ENCODE measurements at places on chromosomes 1 and 21. TPM values are rescaled to one million over a fixed set of nuclear protein-coding genes. Genes with fewer than 3 reads are reported as not detected.
A peak's percentile ranks its signal among the peaks of the same experiment; 100 is the strongest.

- no peak for DNase-seq
Measured at GRCh38 chr1:12166834-12167492, at the start of gene TNFRSF1B. Gene TNFRSF1B (plus strand): TSS chr1:12166991. CDS start chr1:12167092, 101 bp downstream.

- DNase-seq = peak; percentile 30
Measured at GRCh38 chr1:213122514-213122929, 71.5 kb downstream of the RPS6KC1 start.

GRCh38 chr1:8497210-8497819 lies 179.4 kb downstream of the SLC45A1 start:
- no peak for DNase-seq

DNA sequence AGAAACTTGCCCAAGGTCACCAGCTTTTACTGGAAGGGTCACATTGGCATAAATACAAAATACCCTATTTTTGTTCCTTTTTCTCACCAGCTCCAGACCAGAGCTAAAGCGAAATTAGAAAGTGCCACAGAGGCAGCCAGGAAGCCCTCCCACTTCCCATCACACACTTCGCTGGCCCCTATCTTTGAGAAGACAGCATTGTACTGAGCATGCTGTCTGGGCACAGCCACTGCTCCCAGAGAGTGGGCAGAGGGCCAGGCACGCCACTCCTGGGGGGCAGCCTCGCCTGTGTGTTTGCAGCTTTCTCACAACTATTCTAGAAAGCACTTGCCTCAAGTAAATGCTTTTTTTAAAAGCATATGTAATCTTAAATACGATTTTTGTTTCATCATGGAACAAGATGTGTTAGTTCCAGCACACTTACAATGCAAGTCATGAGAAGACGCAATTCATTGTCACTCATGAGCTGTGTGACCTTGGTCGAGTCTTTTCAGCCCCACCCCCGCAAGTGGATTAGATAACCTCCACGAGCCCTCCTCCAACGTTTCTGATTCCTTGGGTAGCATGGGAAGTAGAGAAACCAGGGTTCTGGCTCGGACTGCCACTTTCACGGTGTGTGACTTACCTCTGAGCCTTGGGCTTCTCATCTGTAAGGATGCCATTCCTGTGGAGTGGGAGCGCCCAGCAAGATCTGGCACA lies 25.7 kb upstream of the EPHA8 start:
- DNase-seq = no peak

GRCh38 chr1:109499661-109500536 lies 6.0 kb downstream of the CYB561D1 start:
- no peak for DNase-seq

- no peak for DNase-seq
Measured at GRCh38 chr1:29811247-29811646, 574.9 kb downstream of the PTPRU start.

GRCh38 chr1:210366767-210367166 lies 38.1 kb downstream of the HHAT start:
- no peak for DNase-seq

DNA sequence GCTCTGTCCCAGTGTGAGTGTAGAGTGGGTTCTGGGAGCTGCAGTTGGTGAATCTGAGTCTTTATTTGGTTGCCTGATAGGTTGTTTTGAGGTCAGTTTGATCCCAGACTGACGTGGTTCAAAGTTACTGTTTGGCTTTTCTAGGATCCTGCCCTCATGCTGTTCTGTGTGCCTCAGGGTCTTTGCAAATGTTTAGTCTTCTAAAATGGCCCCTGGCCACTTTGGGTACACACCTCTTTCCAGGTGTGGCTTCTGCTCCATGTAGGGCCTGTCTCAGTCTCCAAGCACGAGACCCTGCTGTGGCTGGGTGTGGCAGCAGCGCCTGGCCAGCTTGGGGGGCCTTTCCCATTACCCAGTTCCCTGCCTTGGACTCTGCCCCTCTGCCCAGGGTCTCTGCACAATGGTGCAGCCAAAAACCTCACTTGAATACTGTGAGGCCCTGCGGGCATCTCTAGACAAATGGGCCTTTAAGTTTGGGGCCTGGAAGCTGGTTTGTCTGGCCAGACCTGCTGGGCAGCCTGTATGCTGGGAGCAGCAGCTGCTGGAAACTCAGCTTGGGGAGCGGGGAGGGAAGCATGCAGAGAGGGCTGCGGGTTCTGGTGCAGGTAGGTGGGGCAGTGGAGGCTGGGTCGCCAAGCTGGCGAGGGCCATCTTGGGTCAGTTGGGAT lies 5.6 kb downstream of the PTPRF start:
- DNase-seq = no peak

- no peak for DNase-seq
Measured at GRCh38 chr1:33099290-33100118, 18.6 kb downstream of the AZIN2 start.

- no peak for DNase-seq
Measured at GRCh38 chr1:193030280-193030679, 28.9 kb downstream of the UCHL5 start.

- DNase-seq = no peak
Measured at GRCh38 chr1:156511644-156512043, 11.1 kb upstream of the MEF2D start.

DNA sequence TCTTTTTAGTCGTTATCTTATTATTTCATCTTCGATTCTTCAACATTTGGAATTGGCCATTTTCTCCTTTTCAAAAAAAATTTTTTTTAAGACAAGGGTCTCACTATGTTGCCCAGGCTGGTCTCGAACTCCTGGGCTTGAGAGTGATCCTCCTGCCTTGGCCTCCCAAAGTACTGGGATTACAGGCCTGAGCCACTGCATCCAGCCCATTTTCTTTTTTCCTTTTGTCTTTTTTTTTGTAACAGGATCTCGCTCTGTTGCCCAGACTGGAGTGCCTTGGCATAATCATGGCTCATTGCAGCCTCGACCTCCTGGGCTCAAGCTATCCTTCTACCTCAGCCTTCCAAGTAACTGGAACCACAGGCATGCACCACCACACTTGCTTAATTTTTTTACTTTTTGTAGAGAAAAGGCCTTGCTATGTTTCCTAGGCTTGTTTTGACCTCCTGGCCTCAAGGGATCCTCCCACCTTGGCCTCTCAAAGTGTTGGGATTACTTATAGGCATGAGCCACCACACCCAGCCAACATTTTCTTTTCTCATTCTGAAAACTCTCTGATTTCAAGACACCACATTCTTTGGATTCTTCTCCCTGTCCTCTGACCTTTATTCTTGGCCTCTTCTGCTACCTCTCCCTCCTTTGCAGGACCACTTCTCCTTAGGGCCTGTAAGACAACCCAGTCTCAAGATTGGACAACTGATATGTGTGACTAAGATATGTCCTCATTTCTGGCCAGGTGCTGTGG lies 6.0 kb upstream of the MAP1LC3C start:
- no peak for DNase-seq

DNA sequence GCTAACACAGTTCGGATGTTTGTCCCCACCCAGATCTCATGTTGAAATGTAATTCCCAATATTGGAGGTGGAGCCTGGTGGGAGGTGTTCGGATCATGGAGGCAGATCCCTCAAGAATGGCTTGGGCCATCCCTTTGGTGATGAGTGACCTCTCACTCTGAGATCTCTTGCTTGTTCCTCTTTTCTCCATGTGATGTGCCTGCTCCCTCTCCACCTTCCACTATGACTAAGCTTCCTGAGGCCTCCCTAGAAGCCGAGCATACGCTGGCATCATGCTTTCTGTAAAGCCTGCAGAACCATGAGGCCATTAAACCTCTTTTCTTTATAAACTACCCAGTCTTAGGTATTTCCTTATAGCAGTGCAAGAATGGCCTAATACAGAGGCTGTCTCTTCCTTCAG lies 8.1 kb upstream of the PLA2G5 start:
- DNase-seq = no peak

- DNase-seq = no peak
Measured at GRCh38 chr1:84946631-84947030, 50.3 kb downstream of the MCOLN2 start.

DNA sequence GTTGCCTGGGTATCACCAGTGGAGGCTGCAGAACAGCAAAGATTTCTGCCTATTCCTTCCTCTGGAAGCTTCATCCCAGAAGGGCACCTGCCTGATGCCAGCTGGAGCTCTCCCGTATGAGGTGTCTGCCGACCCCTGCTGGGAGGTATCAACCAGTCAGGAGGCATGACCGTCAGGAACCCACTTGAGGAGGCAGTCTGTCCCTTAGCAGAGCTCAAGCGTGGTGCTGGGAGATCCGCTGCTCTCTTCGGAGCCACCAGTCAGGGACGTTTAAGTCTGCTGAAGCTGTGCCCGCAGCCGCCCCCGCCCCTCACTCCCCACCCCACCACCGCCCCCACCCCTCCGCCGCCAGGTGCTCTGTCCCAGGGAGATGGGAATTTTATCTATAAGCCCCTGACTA lies 23.1 kb upstream of the HFM1 start:
- no peak for DNase-seq

- no peak for DNase-seq
Measured at GRCh38 chr1:93021539-93022134, 57.4 kb upstream of the MTF2 start.

DNA sequence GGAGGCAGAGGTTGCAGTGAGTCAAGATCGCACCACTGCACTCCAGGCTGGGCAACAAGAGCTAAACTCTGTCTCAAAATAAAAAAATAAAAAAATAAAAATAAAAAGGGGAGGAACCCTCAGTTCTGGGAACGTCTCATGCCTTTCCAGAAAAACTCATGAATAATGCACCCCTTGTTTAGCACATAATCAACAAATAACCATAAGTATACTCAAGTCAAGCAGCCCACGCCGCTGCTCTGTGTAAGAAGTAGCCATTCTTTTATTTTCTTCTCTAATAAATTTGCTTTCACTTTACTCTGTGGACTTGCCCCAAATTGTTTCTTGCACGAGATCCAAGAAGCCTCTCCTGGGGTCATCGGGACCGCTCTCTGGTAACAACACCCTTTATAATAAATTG lies 14.5 kb upstream of the ACTA1 start:
- DNase-seq = no peak

GRCh38 chr21:45669382-45669781 lies 25.9 kb downstream of the PCBP3 start:
- DNase-seq = no peak

DNA sequence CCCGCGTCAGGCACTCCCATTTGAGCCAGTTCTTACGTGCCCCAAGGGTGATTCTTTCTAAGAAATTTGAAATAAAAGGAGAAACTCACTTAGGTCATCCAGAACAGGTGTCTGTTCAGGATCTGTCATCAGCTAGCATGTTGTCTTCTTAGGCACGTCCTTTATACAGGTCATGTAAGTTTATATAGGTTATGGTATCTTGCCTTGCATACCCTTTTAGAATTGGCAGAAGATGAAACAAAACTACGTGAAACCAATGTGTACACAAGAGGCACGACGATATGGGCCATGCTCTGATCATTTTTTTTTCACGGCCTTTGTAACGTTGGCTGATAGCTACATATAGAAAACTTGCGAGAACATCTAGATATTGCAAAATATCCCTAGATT lies 579 bp upstream of the GTF2B start:
- DNase-seq = no peak

- DNase-seq = no peak
Measured at GRCh38 chr1:237962985-237963384, 72.3 kb upstream of the ZP4 start.

DNA sequence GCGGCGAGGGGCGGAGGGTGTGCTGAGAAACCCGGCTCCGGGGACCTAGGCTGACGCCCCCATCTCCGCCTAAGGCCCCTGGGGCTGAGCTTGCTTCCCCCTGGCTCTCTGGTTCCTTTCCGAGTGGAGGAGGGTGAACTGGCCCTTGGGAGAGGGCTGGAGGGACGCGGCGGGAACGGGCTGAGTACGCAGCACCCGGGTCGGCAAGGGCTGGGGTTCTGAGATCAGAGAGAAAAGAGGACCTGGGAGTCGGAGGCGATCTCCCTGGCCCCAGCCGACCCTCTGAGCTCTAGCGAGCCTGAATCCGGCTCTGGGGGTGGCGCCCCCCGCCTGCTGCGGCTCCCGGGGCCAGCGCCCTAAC lies 270.8 kb downstream of the FOXD2 start:
- DNase-seq = no peak

GRCh38 chr1:15943328-15943991 lies 32.4 kb downstream of the ZBTB17 start:
- no peak for DNase-seq

GRCh38 chr21:36698385-36698980 lies 432 bp upstream of the SIM2 start:
- DNase-seq = no peak

GRCh38 chr1:84122780-84123382 lies 21.2 kb upstream of the PRKACB start:
- peak; percentile 36 for DNase-seq

GRCh38 chr1:192453360-192453992 lies 122.1 kb upstream of the RGS1 start:
- DNase-seq = no peak

DNA sequence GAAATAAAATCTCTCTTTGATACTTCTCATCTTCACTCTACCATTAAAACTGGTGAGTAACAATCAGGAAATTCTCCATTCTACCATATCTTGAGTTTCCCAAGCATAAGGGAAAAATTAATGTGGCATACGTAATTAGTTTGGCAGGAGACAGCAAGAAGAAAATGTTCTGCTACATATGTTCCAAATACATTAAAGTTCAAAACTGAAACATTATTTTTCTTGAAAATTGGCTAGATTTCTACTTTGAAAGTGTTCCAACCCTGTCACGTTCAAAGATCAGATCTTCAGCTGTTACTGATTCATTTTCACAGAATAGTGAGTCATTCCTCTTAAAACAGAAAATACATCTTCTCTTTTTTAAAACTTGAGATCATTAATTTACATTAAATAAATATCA lies 48.5 kb downstream of the PIGK start:
- DNase-seq = peak; percentile 29

- no peak for DNase-seq
Measured at GRCh38 chr1:21123287-21123948, 53.3 kb downstream of the EIF4G3 start.

GSTM2 gene
- 277 TPM for polyA plus RNA-seq

MFAP2 gene
- polyA plus RNA-seq = 161 TPM

MROH9 gene
- polyA plus RNA-seq = not detected

PCAT6 gene
- polyA plus RNA-seq = 4.2 TPM

SLC35F3 gene
- polyA plus RNA-seq = 0.49 TPM

S100A8 gene
- polyA plus RNA-seq = 17.8 TPM

EPHA2 gene
- polyA plus RNA-seq = 19.1 TPM

CORT gene
- 2.7 TPM for polyA plus RNA-seq

MXRA8 gene
- polyA plus RNA-seq = 215 TPM

C1QB gene
- 10.4 TPM for polyA plus RNA-seq

KHDC4 gene
- polyA plus RNA-seq = 74.4 TPM

AVPR1B gene
- 1.6 TPM for polyA plus RNA-seq

ATP1A2 gene
- polyA plus RNA-seq = 4.5 TPM

GBP3 gene
- 10.9 TPM for polyA plus RNA-seq

KRTAP10-7 gene
- polyA plus RNA-seq = not detected

RIMKLA gene
- polyA plus RNA-seq = 0.73 TPM

Measured in renal pelvis (tissue), 12 donors.